HFFc6 (cell line): ENCODE measurements at places on chromosomes 11 and 22.
A peak's percentile ranks its signal among the peaks of the same experiment; 100 is the strongest.

GRCh38 chr11:69299023-69299461 is 5.1 kb downstream of the MYEOV start:
- peak; percentile 53 for DNase-seq

- no peak for DNase-seq
Measured at GRCh38 chr11:59771605-59772004, 16.4 kb downstream of the STX3 start.

- DNase-seq = no peak
Measured at GRCh38 chr22:36971341-36972125, 47.7 kb downstream of the TST start.

DNA sequence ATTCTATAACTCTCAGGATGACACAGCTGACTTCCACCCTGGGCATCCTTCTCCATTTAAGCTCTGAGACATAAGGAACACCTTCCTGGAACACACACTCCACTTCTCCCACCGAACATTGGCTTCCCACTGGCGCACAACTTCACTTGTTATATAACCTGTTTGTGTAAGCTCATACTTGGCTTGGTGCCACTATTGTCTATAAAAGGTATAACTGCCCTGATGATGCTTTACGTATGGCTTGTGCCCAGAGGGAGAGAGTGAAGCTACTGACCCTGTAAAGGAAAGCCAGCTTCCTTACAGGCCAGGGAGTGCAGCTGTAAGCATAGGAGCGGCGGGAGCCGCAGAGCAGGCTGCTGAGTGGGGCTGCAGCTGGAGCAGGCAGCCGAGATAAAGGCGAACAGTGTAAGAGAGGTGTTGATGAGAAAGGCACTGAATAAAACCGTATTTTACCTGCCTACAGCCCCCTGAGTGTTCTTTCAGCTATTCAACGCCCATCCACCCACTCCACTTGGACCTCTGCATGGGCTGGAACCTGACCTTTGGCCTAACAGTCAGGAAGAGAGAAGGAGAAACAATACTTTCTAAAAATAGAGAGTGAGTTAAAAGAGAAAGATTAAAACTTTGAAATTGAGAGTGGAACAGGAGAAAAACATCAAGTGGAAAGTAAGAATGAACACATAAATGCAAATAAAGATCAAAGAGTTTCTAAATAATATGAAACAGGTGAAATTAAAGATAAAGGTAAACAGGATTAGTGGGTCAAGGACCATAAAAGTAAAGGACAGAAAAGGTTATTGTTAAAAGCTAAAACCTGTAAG is 252.1 kb upstream of the ARHGAP42 start:
- no peak for DNase-seq
